CD4-positive, alpha-beta memory T cell (primary cell): ENCODE measurements at places on chromosomes 4 and X.

DNA sequence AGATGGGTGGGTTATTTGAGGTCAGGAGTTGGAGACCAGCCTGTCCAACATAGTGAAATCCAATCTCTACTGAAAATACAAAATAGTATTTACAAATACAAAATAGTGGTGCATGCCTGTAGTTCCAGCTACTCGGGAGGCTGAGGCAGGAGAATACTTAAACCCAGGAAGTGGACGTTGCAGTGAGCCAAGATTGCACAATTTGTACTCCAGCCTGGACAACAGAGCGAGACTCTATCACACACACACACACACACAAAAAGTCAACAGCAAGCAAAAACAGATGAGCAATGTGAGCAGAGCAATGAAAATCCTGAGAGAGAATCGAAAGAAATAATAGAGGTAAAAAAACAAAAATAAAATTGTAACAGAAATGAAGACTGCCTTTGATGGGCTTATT is 168.8 kb downstream of the PCDH18 start:
- DNase-seq: no peak

GRCh38 chr4:159428293-159428692 is 325.4 kb downstream of the RAPGEF2 start:
- DNase-seq: no peak

- DNase-seq: no peak
Observed at GRCh38 chr4:141810712-141811375, 174.5 kb downstream of the IL15 start.

DNA sequence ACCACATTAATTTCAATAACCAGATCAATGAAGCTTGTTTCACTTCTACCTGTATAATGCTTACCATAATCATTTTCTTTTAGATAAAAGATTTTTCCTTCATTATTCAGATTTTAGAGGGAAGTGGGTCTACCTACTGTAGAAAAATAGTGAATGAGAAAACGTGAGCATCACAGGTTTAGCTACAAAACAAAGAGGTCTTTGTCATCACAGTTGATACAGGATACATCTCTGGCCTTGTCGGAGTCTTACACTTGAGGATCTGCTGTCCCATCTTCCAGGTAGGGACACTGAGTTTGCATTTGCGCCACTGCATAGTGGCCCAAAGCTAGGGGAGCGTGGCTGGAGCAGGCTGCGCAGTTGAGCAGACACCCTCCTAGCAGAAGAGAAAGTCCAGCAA is 710 bp downstream of the CLDN24 start:
- DNase-seq: no peak

- no peak for DNase-seq
Observed at GRCh38 chr4:110108960-110109359, 89.5 kb downstream of the ELOVL6 start.

GRCh38 chr4:82650868-82651267 is 89.1 kb upstream of the TMEM150C start:
- DNase-seq: no peak

DNA sequence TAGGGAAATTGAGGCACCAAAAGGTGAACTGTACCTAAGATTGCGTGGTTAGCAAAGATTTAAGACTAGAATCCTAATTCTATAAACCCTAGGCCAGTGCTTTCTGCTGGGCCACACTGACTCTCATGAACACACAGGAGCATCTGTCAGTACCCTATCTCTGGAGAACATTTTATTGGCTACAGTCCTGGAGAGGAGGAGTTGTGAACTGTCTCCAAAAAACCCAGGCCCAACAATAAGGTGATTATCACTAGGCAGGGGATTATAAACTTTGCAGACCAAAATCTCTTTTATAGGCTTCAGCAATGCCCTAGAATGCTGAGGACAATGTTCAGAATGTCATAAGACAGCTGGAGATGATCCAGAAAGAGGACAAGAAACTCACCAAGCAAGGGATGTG is 24.1 kb downstream of the OPHN1 start:
- DNase-seq: no peak

DNA sequence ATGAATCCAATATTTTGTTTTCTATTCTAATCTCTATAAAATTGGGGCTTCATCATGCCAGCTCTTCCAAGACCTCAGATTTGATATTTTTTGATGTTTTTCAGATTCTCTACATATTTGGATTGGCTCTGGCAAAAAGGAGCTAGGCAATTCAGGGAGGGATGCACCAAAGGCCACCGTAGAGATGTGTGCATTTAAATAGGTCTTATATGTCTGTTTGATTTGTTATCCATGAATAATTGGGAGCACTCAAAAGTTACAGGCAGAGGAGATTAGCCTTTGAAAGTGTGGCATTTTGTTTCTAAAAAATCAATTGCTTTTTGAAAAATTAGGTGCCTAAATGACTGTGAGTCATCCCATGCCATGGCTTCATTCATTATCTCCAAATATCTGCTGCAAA is 147.1 kb upstream of the RPS6KA6 start:
- DNase-seq: no peak

DNA sequence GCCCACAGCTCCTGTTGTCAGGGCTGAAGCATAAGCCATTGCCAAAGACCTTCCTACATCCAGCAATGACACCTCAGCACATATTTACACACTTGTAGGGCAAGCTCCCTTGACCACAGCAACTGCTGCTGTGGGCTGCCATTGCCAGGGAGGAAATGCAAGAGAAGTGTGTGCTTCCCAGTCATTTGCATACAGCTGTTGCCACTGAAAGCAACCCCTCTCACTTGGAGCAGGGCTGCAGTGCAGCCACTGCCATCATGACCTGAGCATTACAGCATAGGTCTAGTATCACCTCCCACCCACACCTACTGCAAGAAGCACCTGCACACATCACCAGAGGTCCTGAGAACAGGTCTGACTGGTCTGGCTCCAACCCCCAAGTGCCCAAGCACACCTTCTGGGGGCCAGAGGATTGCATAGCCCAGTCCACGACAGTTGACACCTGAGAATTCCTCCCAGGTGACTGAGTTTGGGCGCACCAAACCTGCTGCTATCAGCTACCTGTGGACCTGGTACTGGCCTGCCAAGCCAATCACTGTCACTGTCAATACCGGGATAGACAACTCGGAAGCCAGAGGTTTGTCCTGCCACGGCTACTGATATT is 636.5 kb upstream of the SLIT2 start:
- no peak for DNase-seq

- DNase-seq: peak; percentile 70
Observed at GRCh38 chr4:7803992-7804755, 135.5 kb downstream of the AFAP1 start.

- DNase-seq: peak; percentile 10
Observed at GRCh38 chr4:82017680-82018079, 356.1 kb downstream of the HNRNPD start.

DNA sequence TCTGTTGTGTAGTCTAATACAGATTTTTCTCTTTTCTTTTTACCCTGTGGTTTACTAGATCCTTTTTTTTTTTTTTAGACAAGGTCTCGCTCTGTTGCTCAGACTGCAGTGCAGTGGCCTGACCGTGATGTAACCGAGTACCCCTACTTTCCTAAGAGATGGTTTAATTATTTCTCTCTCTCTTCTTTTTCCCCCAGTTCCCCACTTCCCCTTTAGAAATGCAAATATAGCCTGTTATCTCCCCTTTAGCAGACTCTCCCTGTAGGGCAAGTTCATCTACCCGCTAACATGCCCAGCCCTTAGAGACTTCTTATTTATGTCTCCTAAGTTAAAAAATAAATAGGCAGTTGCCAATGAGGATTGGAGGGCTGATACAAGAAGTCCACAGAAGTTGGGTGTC is 4.5 kb downstream of the SNX25 start:
- DNase-seq: no peak

- no peak for DNase-seq
Observed at GRCh38 chr4:166021617-166022016, 148.6 kb downstream of the TLL1 start.

- peak; percentile 50 for DNase-seq
Observed at GRCh38 chr4:76950052-76950955, 752 bp downstream of the SEPTIN11 start.
